Activated CD4-positive, alpha-beta memory T cell treated with anti-CD3 and anti-CD28 coated beads, Interleukin-2, amount 10 ng/mL, durations not matched to agents 7 days and 5 days (primary cell): ENCODE measurements at places on chromosomes 12 and 14. TPM values are rescaled to one million over a fixed set of nuclear protein-coding genes. Genes with fewer than 3 reads are reported as not detected.

RPS6KL1 gene
- 3.8 TPM for total RNA-seq

PPP1R12A gene
- 114 TPM for total RNA-seq

SIX4 gene
- total RNA-seq, result 0.80 TPM

PPP1R1A gene
- not detected for total RNA-seq

DNA sequence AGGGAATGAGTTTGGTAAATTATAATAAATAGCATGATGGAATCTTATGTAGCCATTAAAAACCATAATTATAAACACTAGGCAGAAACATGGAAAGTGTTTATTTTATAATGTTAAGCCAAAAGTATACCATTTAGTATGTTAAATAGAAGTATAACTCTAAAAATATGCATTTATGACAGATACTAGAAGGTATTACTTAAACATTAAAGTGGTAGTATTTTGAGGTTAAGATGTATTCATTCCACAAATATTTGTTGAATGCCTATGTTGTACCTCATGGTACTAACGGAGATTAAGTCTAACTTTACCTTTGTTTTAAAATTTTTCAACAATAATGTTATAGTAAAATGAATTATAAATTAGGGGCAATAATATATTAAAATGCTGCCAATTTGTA is 24.1 kb downstream of the TTC8 start:
- no peak for DNase-seq

DNA sequence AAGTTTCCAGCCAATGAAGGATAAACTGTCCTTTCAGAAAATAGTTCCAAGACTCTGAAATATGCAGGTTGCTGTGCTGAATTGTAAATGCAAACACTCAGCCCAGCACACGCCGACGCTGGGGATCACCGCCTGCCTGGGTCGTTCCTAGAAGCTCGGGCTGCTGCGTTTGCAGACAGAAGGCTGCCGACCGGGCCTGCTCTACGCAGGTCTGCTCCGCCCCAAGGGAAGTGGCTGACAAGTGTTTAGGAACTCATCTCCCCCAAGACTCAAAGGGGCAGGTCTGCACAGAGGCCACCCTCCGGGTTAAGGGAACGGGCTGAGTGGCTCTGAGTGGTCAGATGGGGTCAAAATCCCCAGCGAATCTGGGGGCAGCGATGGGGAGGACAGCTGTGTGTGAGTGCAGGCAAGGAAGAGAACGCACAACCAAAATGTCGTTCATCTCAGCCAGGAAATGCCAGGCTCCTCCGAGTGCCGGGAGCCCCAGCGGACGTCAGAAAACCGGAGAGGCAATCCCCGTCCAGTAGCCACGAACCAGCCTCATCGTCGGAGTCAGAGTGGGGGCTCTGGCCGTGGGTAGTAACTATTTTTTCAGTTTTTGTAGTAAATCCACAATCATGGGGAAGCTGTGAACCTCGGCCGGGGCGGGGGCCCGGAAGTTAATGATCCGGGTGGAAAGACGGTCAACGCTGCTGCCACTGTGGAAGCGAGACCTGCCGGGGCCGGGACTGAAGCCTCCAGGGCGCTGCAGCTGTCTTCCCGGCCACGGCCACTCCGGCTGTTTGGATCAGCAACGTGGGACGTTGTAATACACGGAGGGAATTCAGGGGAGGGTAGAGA is 6.0 kb downstream of the GALNT9 start:
- peak; percentile 20 for DNase-seq

DNA sequence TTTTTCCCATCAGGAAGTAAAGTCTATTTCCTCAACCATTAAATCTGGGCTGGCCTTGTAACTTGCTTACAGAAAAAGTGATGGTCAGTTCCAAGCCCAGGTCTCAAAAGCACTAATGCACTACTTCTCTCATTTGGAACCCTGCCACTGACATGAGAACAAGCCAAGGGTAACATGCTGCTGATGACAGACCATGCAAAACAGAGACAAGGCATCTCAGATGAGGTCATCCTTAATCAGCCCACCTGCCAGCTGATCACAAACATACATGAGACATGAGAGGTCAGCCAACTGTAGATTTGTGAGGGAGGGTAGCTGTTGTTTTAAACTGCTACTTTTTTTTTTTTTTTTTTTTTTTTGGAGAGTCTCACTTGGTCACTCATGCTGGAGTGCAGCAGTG is 16.2 kb downstream of the TWF1 start:
- no peak for DNase-seq

DNA sequence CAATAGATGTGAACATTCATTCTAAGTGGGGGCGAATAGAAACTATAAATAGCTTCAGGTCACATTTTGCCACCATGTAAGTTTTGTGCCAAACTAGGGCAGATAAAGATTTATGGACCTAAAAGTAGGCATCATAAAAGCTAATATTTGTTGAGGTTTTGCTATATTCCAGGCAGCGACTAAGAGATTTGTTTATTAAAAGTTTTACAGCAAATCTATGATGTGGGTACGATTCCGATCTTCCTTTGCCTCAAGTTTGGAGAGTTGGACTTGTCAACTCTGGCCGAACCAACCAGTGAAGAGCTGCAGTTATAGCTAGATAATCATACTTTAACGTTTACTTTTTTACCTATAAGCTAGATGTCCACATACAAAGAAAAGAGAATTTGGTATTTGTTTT is 1.6 kb downstream of the MAPK1IP1L start:
- DNase-seq, result no peak

GRCh38 chr12:97944576-97944975 is 482.0 kb downstream of the RMST start:
- no peak for DNase-seq

DNA sequence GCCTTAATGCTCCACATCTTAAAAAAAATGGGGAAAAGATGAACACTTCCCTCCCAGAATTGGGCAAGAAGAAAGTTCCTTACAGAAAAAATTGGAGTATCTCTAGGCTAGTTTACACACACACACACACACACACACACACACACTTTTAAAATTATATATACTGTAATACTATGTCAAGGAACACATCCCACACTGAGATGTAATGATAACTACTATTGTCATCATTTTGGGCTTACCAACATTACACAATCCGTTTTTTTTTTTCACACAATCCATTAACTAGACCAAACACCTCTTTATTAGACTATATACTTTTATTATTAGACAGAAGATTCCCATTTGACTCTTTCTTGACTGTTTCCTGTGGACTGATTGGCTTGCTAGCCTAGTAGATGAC is 2.5 kb downstream of the LTBR start:
- DNase-seq, result no peak
